ENCODE measurements at places on chromosomes 1 and 21.
A peak's percentile ranks its signal among the peaks of the same experiment; 100 is the strongest.

DNA sequence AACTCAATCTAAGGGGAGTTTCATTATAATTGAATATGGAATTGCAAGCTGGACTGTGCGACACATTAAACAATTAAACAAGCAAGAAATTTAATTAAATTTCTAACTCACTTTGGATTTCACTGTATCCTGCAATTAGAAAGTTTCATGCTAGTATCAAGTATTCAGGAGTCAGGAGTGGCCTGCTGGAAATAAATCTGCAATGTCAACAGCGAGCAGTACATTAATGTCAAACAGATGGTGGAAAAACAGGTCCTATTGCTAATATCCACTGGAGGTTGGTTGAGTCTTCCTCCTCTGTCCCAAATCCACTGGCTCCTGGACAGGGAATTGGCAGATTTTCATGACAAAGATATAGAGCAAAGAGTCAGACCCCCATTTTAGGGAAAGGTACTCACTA is 237.1 kb downstream of the VAV3 start:
- DNase-seq: no peak

GRCh38 chr1:227447531-227447990 is 115.8 kb upstream of the ZNF678 start:
- no peak for DNase-seq

- no peak for DNase-seq
These were observed 198.9 kb downstream of the NTNG1 start for GRCh38 chr1:107339775-107340174.

- no peak for DNase-seq
These were observed 64.4 kb downstream of the HMGB4 start for GRCh38 chr1:33928251-33928650.

- no peak for DNase-seq
These were observed 1047.1 kb upstream of the ADGRL4 start for GRCh38 chr1:80053613-80054012.

GRCh38 chr1:87252406-87252805 is 76.3 kb upstream of the LMO4 start:
- DNase-seq: no peak

- DNase-seq: no peak
These were observed 7.5 kb upstream of the IGSF5 start for GRCh38 chr21:39737376-39738000.

- DNase-seq: no peak
These were observed 108.6 kb downstream of the OLFML2B start for GRCh38 chr1:161915051-161915503.

DNA sequence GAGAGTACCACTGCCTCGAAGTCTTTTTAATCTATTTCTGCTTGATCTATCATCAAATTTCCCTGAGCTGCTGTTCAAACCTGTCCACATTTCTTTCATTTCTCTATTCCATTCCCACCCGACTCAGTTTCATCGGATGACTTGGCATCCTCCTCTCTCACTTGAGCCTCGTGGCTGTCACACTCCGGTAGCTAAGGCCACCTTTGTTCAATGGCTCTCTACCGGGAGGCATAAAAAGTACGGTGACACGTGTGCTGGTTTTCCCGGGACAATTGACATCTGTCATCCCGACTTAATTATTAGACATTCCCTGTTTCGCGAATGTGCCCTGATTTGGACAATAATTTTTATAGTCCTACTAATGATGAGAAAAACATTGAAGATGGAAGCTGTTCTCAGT is 22.6 kb downstream of the MIS18A start:
- no peak for DNase-seq

GRCh38 chr1:78840453-78841271 is 165.9 kb downstream of the ADGRL4 start:
- no peak for DNase-seq

DNA sequence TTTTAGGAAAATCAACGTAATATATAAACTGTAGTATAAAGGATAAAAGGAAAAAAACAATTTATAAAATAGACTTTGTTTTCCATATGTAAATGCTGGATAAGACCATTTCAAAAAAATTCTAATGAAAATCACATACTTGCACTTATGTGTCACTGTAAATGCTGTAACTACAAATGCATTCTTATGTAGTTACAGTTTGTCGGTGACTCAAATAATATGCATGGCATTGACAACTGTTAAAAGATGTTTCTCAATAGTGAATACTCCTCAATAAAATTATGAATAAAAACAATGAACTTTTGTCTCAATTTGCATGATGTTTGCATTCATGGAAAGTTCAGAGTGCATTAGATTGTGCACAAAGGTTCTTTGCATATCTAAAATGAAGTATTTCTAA is 614.0 kb upstream of the CHRM3 start:
- DNase-seq: no peak

DNA sequence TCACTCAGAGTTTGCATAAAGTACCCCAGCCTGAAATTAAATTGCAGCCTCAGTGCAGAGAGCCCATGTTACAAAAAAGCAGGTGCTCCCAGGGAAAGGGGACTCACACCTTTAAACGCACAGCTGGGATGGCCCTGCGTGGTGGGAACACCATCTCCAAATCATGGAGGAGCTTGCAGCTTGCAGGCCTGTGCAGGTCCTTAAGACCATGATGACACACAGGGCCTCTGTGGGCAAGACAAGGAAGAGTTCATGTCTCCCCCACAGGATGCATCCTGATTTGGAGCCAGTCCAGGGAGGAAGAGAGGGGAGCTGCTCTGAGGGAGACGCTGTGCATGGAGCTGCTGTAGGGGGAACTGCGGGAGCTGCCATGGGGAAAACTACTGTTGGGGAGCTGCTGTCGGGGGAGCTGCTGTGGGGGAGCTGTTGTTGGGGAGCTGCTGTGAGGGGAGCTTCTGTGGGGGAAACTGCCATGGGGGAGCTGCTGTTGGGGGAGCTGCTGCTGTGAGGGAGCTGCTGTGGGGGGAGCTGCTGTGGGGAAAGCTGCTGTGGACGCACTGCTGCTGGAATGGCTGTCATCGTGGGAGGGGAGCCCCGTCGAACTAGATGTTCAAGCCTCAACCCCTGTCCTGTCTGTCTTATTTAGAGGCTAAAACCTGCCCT is 113.9 kb downstream of the MATN1 start:
- DNase-seq: no peak

DNA sequence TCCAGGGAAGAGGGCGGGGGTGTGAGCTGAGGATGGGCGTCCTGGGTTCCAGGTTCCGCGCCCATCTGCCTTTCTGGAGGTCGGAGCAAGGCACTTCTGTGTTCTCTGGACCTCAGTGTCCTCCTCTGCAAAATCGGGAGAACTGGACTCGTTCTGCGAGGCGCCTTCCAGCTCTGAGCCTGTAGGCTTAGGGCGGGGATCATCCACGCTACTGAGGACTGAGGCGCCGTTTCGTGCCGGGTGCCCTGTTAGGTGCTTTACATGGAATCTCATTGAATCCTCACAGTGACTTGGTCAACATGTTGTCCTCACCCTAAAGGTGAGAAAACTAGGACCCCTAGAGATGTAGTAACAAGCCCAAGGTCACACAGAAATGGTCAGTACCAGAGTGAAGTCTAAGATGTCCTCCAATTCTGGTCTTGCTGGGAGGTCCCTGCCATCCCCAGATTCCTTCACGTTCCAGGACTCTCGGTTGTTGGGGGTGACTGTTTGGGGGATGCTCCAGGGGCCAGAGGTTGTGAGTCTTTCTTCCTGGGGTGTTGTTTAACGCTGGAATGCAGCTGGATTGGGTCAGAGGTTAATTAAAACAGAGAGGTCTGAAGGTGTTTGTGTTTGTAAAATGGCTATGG is 677 bp downstream of the PRKAA2 start:
- peak; percentile 35 for DNase-seq

GRCh38 chr1:156616463-156616862 is 2.8 kb upstream of the HAPLN2 start:
- no peak for DNase-seq

DNA sequence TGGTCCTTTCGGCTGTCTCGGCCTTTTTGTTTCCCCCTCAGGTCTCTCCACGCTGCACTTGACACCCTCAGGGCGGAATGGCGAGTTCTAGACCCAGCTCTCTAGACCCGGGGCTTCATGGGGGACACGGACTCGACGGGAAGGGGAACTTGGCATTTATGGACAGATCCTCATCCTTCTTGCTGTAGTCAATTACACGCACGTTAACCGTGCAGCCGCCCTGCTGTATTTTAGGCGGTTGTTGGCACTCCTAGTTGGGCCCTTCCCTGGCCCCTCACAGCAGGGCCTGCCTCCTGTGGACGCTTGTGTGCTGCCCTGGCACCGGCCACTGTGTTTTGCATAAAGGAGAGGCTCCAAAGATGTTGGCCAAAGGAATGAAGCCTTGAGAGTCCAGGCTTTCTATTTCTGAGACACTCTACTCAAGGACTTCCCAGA is 558 bp upstream of the BTG3 start:
- peak; percentile 34 for DNase-seq

- DNase-seq: no peak
These were observed 100.2 kb downstream of the SPATA46 start for GRCh38 chr1:162276493-162276892.

- no peak for DNase-seq
These were observed 47.8 kb downstream of the UBE4B start for GRCh38 chr1:10080523-10080922.

- no peak for DNase-seq
These were observed 147.9 kb upstream of the ETV3 start for GRCh38 chr1:157286096-157286495.

- peak; percentile 24 for DNase-seq
These were observed 27.3 kb downstream of the CDCP2 start for GRCh38 chr1:54125386-54126070.

DNA sequence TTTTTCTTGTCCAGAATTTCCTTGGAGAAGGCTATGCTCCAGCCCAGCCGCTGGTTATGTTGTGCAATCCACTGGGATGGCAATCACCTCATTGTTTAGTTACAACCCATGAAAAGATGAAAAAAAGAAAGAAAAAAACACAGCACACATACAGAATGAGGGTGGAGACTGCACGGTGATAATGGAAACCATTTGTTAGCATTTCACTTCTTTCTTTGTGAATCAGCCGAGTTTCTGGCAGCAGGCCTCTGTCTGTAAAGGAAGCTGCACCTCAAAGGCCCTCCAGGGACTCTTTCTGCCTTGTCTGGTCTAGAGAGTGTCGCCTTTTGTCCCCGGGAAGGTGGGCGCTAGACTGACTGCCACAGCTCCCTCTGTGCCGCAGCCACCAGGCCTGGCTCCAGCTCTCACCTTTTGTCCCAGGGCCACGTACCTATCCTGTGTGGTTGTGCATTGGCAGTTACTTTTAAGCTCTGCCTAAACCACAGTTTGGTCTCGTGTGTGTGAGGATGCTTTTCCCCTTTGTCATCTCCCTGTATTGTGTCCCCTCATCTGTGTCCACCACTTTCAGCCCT is 35.6 kb downstream of the NGF start:
- DNase-seq: no peak

DNA sequence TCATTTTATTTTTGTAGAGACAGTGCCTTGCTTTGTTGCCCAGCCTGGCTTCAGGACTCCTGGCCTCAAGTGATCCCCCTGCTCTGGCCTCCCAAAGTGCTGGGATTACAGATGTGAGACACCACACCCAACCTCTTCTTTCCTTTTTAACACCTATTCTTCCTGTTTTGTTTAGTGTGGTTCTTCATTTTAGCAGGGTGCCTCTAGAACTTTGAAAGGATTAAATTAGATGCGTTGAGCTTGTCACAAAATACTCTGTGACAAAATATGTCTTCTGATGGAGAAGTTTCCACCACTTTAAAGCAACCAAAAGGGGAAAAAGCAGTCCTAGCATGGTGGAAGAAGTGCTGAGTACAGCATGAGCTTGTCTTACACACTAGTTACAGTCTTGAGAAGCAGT is 42.0 kb downstream of the CDC14A start:
- no peak for DNase-seq

DNA sequence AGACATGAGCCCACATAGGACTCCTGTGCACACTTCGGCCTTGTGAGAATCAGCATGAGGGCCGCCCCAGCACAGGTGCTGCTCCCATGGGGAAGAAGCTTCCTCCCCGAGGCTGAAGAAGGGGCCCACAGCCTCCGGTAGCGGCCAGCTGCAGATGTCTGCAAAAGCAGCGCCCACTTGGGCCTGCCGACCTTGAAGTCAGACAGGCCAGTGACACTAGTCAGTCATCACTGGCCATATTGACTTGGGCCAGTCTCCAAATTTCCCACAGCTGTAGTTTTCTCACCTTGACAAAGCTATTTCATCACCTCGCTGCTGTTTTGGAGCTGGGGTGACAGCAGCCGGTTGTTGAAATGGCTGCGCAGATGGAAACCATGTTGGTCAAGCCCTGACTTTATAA is 83.0 kb downstream of the RIPK4 start:
- DNase-seq: no peak

GRCh38 chr1:76862447-76862846 is 4.8 kb upstream of the ST6GALNAC5 start:
- DNase-seq: no peak

DNA sequence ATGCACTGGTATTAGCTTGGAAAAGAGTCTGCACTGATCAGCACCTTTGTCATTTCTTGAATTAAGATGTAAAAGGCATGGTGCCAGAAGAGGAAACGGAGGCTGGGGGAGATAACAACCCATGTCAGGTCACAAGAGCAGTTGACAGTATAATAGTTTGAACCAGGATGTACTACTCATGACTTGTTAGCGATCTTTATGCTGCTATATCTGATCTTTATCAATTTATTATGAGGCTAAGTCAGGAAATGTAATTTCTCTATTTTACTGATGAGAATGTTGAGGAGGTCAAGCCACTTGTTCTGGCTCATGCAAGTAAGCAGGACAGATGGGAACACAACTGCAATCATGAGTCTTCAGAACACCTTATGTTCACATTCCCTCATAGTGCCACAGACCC is 41.4 kb downstream of the RGS5 start:
- DNase-seq: no peak

DNA sequence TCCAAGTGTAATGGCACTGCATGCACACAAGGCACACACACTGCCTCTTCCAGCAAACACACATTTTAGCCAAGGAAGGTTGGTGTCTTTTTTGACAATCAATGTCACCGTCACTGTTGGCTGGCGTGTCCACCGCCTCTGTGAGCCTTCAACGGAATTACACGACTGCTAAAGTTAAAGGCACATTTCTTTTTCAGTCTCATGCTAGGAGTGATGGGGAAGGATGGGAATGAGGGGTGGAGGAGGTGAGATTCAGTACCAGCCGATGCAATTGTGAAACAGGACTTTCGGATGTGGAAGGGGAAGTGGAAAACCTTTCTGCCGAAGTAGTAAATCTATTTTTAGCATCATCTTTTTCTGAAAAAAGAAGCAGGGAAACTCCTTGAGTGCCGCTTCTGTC is 1.4 kb downstream of the ELAVL4 start:
- no peak for DNase-seq

DNA sequence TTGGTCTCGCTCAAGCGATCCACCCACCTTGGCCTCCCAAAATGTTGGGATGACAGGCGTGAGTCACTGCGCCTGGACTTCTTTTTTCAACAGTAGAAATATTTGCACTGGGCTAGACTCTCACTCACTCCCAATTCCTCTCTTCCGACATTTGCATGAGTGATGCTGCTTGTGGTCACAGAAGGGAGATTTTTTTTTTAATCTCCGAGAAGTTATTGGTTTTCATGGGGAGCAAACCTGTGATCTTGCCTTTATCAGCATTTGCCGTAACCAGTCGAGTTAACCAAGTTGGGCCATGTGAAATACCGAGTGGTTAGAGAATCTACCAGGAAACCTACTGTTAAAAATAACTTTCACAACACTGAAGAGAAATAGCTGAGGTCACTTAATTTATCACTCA is 21.1 kb downstream of the ERG start:
- no peak for DNase-seq

GRCh38 chr21:38793926-38794713 is 11.6 kb upstream of the ETS2 start:
- no peak for DNase-seq

- DNase-seq: no peak
These were observed 304 bp upstream of the GNG12 start for GRCh38 chr1:67833602-67833940.

All from transverse colon (tissue), 4 donors.